ENCODE measurements at places on chromosomes 13 and 19.

DNA sequence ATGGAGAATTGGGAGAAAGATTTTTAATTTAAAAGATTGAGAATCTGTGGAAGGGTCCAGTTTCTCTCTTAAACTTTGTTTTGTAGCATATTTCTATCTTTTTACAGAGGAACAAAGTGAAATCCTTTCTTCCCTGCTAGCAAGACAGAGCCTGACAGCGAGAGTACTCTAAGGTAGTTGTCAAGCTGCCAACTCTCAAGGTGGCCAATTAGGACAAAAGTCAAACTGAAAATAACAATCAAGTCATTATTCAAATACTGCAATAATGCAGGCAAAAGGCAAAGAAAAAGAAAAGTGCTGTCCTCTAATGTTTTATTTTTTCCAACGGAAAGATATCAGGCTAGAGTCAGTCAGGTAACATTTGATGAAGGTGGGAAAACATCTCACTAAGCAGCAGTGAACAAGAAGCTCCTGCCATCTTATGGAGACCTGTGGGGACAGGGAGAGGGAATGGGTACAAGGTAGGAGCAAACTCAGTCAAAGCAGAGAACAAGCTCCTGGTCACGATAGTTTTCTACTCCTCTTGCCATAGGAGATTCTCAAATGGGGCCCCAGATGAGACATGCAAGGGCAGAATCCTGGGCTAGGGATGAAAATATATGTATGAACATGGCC, 801.9 kb upstream of the SLITRK1 start:
- DNase-seq: no peak

DNA sequence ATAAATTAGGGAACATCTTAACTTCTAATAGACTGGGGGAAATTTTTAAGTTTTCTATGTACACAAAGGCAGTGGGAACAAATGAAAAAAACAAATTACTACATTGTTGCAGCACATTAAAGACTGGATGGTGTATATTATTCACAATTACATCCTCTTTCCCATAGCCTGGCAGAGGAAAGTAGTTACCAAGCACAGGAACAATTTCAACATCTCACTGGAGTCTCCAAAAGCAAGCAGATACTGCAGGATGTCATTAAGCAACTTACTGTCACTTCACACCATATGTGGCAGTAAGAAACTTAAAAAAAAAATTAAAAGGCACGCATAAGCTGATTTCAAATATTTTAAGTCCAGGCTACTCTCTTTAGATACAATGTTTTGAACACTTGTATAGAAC, 6.4 kb upstream of the EFNB2 start:
- DNase-seq: no peak

DNA sequence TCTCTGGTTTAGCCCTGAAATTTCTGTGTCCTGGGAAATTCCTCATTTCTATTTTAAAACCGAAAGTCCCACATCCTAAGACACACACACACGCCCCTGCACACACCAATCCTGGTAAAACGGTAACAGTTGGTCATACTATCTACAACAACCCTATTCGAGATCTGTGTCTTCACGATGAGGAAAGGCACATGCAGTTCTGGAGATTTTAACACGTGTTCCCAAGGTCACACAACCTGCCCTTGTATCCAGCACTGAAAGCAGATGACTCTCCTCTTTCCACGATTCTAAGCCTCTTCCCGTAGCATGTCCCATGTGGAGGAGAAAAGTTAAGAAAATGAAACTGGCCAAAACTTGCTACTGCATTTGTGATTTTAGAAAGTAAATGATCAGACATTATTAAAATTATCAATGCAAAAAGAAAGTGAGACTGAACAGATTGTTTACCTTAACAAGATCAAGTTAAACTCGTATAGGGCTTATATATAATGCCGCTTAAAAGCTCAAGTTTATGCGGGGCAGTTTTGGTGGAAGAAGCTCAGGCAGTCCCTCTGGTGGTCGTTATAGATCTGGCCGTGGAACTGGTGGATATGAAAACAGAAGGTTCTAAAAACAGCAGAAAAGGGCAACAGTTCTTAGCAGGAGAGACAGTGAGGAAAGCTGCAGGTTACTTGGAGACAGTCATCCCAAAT, 32.7 kb downstream of the VSTM1 start:
- no peak for DNase-seq

DNA sequence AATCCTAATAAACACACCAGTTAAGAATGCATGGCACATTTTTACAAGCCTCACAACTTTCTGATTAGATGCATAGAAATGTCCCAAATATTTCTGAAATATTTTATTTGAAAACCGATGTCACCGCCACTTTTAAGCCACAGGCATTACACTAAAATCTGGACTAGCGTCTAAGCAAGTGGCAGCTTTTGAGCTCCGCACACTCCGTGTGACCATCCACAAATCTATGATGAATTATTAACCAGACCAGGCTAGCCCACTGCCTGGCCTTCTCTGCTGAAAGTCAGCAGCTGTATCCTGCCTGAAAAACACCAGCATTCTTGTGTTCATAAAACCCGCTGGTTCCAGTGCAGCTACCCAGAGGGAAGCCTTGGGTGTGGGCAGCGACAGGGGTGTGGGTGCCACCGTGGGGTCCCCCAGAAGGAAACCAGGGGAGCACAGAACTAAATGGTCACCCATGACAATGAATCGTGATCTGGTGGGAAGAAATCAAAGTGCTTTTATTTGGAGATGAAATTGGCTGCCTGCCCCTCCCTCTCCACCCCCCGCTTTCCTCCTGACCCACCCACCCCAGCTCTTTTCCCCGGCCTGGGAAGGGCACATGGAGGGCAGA, 13.8 kb downstream of the RASA3 start:
- DNase-seq: no peak

DNA sequence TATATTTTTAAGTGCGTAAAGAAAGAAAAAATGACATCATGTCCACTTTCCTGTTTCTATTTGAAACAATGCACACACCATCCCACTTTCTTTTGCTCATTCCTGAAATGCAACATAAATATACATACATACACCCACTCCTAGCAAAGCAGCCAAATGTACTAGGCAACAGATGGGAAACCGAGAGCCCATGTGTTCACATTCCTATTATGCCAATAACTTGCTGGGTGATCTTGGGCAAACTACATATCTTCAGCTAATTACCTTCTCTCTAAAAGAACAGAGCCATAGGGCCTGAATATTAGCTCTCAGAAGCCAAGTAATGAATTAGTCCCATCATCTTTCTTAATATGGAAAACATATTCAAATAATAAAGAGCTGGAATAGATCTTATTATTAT, 610.6 kb upstream of the ATXN8OS start:
- DNase-seq: no peak

DNA sequence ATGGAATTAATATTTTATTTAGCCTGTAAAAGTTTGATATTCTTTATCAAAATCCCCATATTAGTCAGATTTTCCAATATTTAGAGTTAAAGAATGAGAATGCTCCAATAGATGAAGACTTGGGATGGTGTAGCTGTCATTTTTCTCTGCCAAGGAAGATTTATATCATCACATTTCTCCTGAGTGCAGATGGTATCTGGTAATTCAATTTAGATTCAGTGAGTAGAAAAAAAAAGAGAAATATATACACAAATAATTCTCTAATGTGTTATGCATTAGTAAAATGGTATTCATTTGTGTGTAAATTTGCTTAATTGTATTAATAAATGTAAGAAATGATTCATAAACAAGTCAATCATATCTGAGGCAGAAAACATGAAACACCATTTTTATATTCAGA, 1508.7 kb upstream of the PCDH20 start:
- no peak for DNase-seq

GRCh38 chr13:38417727-38418126, 68.1 kb downstream of the UFM1 start:
- no peak for DNase-seq

GRCh38 chr19:48683349-48683748, 10.5 kb upstream of the NTN5 start:
- no peak for DNase-seq

GRCh38 chr13:107942030-107942617, 273.2 kb downstream of the LIG4 start:
- peak; percentile 67 for DNase-seq

- no peak for DNase-seq
Measured at GRCh38 chr13:97117388-97117910, 104.7 kb upstream of the MBNL2 start.

DNA sequence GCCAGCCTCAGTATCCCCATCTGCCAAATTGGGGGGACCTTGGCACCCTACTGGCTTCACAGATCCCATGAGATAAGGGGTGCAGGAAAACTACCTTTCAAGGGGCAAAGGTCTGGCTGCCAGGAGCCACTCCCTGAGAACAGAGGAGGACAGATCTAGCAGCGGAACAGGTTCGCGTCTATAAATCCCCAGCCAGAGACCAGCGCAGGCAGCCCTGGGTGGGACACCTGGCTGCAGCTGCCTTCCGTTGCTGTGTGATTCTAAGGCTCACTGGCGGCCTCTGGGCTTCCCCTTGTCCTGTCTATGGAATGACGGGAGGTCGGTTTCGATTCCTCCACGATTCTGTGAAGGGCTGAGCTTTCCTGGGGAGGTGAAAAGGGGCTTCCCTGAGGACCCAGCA, 7.3 kb downstream of the RELB start:
- no peak for DNase-seq

GRCh38 chr13:20370815-20371421, 138.8 kb upstream of the GJB6 start:
- no peak for DNase-seq

GRCh38 chr13:29486551-29486950, 108.9 kb downstream of the SLC7A1 start:
- no peak for DNase-seq

DNA sequence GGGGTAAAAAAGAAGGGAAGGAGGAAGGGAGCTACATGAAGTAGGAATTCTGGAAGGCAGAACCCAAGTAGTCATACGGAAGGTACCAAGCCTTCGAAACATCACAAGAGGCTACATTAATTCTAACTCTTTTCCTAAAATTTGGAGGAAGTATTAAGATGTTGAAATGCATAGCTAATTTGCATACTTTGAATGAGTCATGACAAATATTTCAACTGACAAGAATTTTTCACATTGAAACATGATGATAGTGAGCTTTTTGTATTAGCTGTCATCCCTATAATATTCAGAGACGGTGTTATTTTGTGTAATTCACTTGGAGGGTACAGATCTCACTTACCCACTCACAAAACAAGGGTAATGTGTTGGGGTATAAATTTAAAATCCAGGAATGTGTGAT, 9.1 kb upstream of the ACOD1 start:
- DNase-seq: no peak

DNA sequence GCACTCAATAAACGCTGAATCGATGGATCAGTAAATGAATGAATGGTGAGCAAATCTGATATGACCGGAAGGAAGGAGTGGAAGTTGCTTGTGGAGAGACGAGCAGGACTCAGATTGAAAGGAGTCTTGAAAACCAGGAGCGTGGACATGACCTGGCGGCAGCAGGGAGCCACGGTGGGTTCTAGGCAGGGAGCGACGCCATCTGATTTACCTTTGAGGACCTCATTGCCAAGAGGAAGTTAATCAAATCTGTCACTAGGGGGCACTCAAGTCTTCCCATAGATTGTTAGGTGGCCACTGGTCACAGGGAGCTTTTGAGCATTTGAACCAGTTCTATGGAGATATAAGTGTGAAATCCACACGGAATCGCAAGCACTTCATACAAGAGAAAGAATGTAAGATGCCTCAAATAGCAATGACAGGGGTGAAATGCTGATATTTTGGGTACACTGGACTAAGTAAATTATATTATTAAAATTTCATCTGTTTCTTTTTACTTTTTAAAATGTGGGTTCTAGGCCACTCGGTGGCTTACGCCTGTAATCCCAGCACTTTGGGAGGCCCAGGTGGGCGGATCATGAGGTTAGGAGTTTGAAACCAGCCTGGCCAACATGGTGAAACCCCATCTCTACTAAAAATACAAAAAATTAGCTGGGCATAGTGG, 9.2 kb upstream of the FBN3 start:
- DNase-seq: peak; percentile 76

DNA sequence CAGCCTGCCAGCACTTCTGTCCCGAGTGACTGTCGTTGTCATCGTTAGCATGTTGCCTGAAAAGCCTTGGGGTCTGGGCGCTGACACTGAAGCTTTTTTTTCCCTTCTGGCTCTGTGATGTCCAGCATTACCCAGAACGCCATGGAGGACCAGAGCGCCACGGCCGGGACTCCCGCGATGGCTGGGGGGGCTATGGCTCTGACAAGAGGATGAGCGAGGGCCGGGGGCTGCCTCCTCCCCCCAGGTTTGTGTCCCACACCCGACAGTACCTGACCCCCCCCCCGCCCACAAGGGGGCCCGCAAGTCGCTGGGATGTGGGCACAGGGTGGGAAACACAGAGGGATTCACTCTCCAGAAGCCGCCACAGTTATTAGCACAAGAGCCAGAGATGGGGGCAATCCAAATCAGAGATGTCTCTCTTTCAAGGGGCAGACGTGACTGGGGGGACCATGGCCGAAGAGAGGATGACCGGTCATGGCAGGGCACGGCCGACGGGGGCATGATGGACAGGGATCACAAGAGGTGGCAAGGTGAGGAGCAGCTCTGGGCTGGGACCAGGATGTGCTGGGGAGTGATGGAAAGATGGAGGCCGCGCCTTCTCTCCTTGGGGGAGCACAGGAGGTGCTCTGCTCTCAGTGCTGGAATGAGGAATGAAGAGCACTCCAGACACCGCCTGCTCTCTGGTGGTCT, 13.2 kb downstream of the MICOS13 start:
- no peak for DNase-seq
